ENCODE measurements at places on chromosomes 12 and 14. TPM values are rescaled to one million over a fixed set of nuclear protein-coding genes. Genes with fewer than 3 reads are reported as not detected.

The AKAP6 gene
- 6.5 TPM for polyA plus RNA-seq

The CELA1 gene
- polyA plus RNA-seq = not detected

The PPP1R1A gene
- polyA plus RNA-seq = 2.9 TPM

DNA sequence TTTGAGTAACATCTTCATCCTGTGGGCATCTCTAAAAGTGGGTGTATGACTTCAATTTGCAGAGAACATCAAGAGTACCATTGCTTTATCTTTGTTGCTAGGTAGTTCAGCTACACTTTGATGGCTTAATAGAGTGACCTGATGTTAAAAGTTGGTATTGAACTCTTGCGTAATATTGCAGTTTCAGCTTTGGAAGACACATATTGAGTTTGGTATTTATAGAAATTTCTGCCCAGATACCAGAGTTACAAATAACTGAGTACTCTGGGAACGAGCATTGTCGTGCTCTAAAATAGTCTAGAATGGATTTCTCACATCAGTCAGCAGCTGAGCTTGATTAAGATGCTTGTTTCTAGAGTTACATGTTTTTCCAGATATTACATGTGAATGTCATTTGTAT is 24.8 kb upstream of the AKAP5 start:
- no peak for DNase-seq

DNA sequence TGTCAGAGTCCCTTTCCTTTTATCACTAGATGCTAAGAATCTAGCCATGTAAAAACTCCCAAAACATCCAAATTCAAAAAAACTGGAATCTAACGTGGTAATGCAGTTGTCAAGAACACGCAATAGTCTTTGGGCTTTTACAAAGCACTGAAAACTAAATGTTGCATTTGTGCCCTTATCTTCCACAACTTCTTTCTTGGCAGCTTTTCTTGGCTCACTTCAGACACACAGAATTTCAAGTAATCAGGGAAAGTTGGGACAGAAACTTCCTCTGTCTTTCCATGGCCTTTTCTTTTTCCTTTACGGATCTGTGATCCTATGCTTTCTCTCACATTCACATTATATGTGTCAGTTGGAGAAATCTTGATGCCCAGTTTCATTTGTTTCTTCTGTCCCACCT is 136.0 kb downstream of the CRADD start:
- peak; percentile 73 for DNase-seq

- no peak for DNase-seq
Measured at GRCh38 chr14:54818201-54819133, 84.2 kb downstream of the GCH1 start.

GRCh38 chr14:106790189-106791036 is 1264.0 kb downstream of the TMEM121 start:
- peak; percentile 49 for DNase-seq

DNA sequence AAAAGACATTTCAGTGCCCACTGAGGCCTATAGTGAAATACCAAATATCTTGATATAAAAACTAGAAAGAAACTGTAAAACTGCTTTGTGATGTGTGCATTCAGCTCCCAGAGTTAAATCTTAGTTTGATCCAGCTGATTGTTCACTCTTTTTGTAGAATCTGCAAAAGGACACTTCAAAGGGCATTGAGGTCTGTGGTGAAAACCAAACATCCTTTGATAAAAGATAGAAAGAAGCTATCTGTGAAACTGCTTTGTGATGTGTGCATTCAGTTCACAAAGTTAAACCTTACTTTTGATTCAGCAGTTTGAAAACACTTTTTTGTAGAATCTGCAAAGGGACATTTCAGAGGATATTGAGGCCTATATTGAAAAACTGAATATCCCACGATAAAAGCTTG is 290.7 kb upstream of the ALG10B start:
- DNase-seq = no peak

GRCh38 chr14:100620255-100621100 is 33.3 kb upstream of the BEGAIN start:
- DNase-seq = no peak
